ENCODE measurements at places on chromosomes 3 and 15. TPM values are rescaled to one million over a fixed set of nuclear protein-coding genes. Genes with fewer than 3 reads are reported as not detected.

- no peak for DNase-seq
- H3K4me3 ChIP-seq = no peak overlapping the region
- no peaks in the 10 kb centered on the region for H3K4me1 ChIP-seq
- no peak overlapping the region for H3K27ac ChIP-seq
- no peaks in the 10 kb centered on the region for H3K36me3 ChIP-seq
Observed at GRCh38 chr3:97815149-97815917, 6.5 kb upstream of the CRYBG3 start.

The EPHB3 gene
- total RNA-seq = 1.5 TPM

DNA sequence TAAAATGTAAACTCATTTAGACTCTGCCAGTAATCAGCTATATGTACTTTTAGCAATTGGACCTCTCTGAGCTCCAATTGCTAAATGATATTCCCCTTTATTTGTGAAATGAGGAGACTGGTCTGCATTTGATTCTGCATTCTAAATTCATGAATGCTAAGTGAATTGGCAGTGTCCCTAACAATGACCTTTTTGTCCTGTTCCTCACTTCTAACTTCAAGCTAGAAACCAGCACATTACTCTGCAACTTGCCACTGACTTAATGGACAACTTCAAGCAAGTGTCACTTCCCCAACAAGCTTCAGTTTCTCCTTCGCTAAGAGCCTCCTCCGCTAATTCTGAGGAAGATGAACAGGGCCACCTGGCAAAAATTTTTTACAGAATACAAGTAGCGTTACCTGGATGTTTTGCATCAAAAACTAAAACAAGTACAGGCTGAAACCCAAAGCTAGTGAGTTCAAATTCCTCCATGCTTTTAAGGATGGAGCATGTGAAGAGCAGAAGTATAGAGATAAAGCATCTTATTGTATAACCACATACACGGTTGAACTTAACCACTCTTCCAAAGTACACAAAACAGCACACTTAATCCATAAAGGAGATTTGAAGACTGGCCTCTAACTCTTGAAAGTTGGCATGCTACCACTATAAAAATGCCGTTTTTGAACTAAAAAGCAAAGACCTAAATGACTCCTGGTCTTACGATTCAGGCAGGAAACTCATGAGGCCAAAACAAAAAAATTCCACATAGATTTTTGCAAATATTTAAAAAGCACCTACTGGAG lies 207.6 kb downstream of the MAGI1 start:
- H3K36me3 ChIP-seq = no peaks in the 10 kb centered on the region
- no peak overlapping the region for H3K4me3 ChIP-seq
- H3K4me1 ChIP-seq = no peaks in the 10 kb centered on the region
- DNase-seq = no peak

DNA sequence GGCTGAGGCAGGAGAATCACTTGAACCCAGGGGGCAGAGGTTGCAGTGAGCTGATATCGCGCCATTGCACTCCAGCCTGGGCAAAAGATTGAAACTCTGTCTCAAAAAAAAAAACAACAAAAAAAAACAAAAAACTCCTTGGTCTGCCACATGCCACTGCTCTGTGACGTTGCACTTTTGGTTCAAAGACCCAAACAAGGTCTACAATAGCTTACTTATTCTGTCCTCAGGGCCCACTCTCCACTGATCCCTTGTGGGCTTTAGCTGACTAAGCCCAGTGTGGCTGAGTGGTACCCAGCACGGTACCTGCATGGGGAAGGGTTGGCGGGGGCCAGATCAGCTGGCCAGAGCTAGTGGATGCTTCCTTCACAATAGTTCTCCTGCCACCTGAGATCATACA lies 1.8 kb downstream of the MON1A start:
- H3K4me1 ChIP-seq = peaks cover 28% of the 10 kb centered on the region
- H3K36me3 ChIP-seq = peaks cover 7% of the 10 kb centered on the region
- H3K27ac ChIP-seq = no peak overlapping the region
- no peaks in the 10 kb centered on the region for H3K27me3 ChIP-seq
- DNase-seq = no peak

DNA sequence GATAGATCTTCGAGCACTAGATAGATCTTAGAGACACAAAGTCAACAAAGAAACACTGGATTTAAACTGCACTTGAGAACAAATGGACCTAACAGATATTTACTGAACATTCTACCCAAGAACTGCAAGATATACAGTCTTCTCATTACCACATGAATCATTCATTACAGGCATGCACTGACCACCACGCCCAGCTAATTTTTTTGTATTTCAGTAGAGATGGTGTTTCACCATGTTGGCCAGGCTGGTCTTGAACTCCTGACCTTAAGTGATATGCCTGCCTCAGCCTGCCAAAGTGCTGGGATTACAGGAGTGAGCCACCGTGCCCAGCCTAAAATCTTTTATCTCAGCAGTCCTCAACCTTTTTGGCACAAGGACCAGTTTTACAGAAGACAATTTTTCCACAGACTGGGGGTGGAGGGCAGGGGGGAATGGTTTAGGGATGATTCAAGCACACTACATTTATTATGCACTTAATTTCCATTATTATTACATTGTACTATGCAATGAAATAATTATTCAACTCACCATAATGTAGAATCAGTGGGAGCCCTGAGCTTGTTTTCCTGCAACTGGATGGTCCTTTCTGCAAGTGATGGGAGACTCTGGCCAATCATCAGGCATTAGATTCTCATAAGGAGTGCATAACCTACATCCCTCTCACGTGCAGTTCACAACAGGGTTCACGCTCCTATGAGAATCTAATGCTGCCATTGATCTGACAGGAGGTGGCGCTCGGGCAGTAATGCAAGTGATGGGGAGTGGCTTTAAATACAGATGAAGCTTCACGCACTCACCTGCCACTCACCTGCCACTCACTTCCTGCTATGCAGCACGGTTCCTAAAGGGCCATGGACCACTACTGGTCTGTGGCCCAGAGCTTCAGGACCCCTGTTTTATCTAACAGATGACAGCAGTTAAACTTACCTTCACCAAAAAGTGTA lies 21.7 kb downstream of the CSNK1G1 start:
- H3K4me3 ChIP-seq = no peak overlapping the region
- H3K4me1 ChIP-seq = peaks cover 8% of the 10 kb centered on the region
- no peak for DNase-seq
- no peaks in the 10 kb centered on the region for H3K27me3 ChIP-seq

DNA sequence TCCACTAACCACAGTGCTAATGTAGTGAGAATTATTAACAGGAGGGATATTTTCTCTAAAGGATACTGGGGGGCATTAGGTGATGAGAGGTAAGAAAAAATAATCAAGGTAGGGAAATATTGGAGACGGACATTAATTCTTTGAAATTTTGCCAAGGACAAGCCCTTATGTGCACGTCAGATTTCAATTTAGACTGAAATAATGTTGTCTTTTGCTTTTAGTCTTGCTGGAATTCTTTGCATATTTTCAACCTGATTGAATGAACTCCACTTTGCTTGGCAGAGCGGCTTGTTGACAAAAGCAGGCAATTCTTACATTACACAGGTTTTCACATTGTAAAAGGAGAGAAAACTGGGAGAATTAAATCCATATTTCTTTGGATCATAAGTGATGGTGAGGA lies 25.0 kb upstream of the C3orf52 start:
- H3K27ac ChIP-seq = no peak overlapping the region
- no peak overlapping the region for H3K4me3 ChIP-seq
- DNase-seq = no peak
- no peaks in the 10 kb centered on the region for H3K4me1 ChIP-seq
- H3K27me3 ChIP-seq = no peaks in the 10 kb centered on the region
- H3K36me3 ChIP-seq = no peaks in the 10 kb centered on the region

GRCh38 chr3:106848099-106848498 lies 529.1 kb upstream of the CCDC54 start:
- no peak overlapping the region for H3K4me3 ChIP-seq
- no peaks in the 10 kb centered on the region for H3K27me3 ChIP-seq

The BFSP2 gene
- total RNA-seq = not detected

The SLC30A4 gene
- total RNA-seq = 10.7 TPM

DNA sequence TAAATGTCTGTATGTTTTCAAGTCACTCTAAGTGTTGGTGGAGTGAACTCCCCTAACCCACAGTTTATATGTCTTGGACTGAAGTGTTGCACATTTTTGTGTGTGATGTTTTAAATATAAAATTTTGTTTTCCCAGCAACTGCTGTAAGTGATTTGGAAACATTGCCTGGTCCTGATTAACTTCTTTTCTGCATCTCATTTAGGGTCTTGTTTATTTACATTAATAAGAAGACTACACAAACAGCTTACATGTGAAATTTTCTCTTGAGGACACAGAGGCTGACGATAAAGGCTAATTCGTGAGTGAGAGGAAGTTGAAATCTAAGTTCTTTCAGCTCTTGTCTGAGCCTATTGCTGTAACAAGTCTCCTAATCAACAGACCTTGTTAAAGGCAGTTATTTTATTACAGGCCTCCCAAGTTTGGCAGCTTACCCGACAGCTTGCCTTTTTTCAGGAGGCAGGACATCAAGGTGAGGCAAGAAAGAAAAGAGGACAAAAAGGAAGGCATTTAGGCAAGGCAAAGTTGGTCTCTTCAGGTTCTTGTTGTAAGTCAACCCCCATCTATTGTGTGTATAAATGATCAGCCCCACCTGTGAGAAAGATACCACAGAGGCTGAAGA lies 177.7 kb upstream of the NR2E3 start:
- H3K36me3 ChIP-seq = no peaks in the 10 kb centered on the region
- no peaks in the 10 kb centered on the region for H3K27me3 ChIP-seq
- H3K4me3 ChIP-seq = no peak overlapping the region
- no peak for DNase-seq
- no peak overlapping the region for H3K27ac ChIP-seq

DNA sequence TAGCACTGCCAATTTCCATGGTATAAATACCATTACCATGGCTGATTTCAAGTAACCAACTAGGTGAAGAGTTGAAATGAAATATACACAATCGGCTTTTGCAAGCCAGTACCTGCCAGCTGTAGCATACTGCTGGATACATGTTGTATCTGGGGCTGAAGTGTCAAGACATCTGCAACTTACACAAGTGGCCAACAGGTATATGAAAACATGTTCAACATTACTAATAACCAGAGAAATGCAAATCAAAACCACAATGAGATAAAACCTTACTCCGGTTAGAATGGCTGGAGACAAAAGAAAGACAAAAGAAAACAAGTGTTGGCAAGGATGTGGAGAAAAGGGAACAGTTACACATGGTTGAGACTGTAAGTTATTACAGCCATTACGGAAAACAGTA lies 11.6 kb downstream of the ATOSA start:
- H3K36me3 ChIP-seq = peaks cover 96% of the 10 kb centered on the region
- H3K4me3 ChIP-seq = no peak overlapping the region
- H3K27ac ChIP-seq = no peak overlapping the region
- DNase-seq = no peak
- no peaks in the 10 kb centered on the region for H3K27me3 ChIP-seq

DNA sequence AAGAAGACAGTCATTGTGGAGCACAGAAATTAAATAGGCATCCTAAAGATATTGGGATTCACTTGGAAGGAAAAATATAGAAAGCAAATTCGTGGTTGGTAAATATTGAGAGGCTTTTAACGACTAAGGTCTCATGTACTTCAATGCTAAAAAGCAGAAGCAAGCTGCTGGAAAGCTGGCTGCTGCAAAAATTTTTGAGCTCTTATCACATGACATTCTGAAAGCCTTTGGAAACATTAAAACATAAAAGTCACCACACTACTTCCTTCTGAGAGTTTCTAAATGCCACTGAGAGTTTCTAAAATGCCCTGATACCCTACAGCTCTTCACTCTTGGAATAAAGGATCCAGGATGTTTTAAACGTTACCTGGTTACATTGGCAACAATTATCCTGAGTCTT lies 39.0 kb upstream of the CBLB start:
- no peaks in the 10 kb centered on the region for H3K27me3 ChIP-seq
- no peaks in the 10 kb centered on the region for H3K36me3 ChIP-seq
- no peak for DNase-seq
- H3K4me3 ChIP-seq = no peak overlapping the region

GRCh38 chr3:140704733-140705132 lies 26.9 kb downstream of the TRIM42 start:
- no peak for DNase-seq
- H3K27me3 ChIP-seq = no peaks in the 10 kb centered on the region
- no peaks in the 10 kb centered on the region for H3K4me1 ChIP-seq
- H3K36me3 ChIP-seq = no peaks in the 10 kb centered on the region
- no peak overlapping the region for H3K27ac ChIP-seq

DNA sequence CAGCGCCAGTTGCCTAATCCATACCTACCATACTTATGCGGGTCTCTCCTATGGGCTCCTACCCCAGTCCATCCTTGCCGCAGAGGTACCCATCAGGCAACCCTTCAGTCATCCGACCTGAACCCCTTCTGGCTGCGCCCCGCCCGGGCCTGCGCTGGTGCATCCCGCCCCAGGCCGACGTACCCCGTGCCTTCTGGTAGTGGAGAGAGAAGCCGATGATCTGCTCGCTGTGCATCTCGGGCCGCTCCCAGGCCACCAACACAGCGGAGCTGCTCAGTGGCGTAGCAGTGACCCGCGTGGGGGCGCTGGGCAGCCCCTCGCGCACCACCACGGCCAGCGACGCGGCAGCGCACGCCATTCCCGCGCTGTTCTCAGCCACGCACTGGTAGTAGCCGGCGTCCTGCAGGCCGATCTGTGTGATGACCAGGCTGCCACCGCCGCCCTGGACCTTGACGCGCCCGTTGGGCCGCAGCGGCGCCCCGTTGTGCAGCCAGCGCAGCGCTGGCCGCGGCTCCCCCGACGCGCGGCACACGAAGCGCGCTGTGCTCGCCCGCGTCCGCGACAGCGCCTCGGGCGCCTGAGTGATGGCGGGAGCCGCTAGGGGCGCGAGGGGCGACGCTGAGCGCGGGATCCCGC lies 17.9 kb upstream of the IGDCC3 start:
- H3K27ac ChIP-seq = no peak overlapping the region
- no peak for DNase-seq
- H3K36me3 ChIP-seq = no peaks in the 10 kb centered on the region
- H3K4me3 ChIP-seq = peak overlapping the region; percentile 20

- H3K27me3 ChIP-seq = no peaks in the 10 kb centered on the region
- H3K27ac ChIP-seq = no peak overlapping the region
- H3K4me3 ChIP-seq = no peak overlapping the region
- peaks cover 11% of the 10 kb centered on the region for H3K4me1 ChIP-seq
Observed at GRCh38 chr15:58038426-58039078, 27.0 kb downstream of the ALDH1A2 start.

DNA sequence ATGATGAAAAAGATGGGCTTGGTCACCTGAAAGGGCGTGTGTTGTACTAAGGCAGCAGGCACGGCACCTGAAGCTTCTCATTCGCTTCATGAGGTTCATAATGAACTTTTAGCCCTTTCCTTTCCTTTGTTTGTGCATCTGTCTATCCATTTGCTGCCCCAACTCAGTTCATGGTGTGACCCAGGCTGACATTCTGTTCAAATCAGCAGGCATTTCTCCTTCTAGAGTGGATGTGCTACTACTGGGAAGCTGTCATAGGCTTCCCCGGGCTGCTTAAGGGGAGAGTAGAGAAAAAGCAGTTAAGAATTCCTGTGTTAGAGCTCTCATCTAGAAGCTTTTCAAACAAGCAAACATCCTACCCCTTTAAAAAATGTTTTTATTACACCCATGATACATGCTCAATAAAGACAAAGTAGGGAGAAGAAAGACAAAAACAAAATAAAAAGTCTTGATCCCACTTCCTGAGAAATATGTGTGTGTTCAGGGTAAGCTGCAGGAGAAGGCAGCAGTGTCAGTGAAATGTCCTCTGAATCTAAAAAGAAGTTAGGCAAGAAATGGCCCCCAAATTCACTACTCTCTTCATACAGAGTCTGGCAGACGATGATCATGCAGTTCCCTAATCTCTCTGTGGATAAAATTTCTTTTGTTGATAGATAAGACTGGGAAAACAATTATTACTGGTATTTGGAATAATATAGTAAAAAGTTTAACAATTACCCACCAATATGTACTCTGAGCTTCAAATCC lies 136.9 kb upstream of the PFN2 start:
- no peaks in the 10 kb centered on the region for H3K4me1 ChIP-seq
- no peak overlapping the region for H3K27ac ChIP-seq
- DNase-seq = no peak
- H3K4me3 ChIP-seq = no peak overlapping the region
- H3K36me3 ChIP-seq = no peaks in the 10 kb centered on the region
- no peaks in the 10 kb centered on the region for H3K27me3 ChIP-seq

Measured in esophagus muscularis mucosa (tissue), 4 donors.